ENCODE measurements at places on chromosomes 4 and X.
A peak's percentile ranks its signal among the peaks of the same experiment; 100 is the strongest.

- no peak for DNase-seq
Measured at GRCh38 chr4:77113069-77113468, 37.3 kb upstream of the CCNI start.

GRCh38 chrX:40646489-40647306, 663 bp downstream of the CXorf38 start:
- peak; percentile 11 for DNase-seq

DNA sequence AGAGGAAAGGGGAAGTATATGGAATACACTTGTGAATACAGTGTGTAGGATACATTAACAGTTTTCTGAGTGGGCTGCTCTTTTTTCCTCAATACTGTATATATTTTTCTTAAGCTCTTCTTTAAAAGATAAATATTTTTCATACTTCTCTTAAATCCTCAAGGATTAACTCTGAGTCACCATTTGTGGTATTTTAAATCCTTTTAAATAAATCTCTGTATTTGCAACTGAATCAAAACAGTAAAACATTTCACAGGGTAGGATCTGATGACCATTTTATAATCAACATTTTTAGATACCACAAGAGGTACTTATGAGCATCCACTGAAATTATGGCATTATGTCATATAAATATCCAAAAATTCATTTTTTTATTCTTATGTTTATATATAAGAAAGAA, 87.6 kb downstream of the GAB1 start:
- peak; percentile 44 for DNase-seq

DNA sequence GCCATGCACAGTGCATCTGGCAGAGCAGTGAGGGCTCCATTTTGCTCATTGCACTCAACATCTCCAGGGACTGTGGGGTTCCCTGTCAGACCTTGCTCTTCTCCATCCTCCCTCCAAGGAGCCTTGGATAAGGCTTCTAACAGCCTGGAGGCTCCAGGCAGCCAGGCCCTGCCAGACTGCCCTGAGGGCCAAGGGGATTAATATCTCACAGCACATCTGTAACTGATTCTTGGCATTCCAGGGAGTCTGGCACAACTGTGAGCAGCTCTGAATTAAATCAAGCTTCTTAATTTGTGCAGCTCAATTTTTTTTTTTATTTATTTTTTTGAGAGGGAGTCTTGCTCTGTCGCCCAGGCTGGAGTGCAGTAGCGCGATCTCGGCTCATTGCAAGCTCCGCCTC, 224.5 kb upstream of the PGRMC2 start:
- DNase-seq, result peak; percentile 54

DNA sequence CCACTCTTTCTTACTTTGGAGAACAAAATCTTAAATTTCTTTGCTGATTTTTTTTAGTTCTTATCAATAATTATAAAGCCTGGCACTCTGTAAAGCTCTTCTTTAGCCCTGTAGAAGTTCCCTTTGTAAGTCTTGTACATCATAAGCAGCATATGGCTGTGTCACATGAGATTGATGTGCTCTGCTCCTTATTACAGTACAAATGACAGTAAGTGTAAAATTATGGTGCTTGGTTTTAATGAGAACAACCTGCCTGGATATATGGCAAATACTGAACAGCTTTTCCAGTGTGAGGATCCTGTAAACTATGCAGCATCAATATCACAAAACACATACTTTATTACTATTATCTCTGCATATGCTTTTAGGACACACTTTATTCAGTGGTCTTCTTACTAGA, 145.9 kb upstream of the GNPDA2 start:
- no peak for DNase-seq

DNA sequence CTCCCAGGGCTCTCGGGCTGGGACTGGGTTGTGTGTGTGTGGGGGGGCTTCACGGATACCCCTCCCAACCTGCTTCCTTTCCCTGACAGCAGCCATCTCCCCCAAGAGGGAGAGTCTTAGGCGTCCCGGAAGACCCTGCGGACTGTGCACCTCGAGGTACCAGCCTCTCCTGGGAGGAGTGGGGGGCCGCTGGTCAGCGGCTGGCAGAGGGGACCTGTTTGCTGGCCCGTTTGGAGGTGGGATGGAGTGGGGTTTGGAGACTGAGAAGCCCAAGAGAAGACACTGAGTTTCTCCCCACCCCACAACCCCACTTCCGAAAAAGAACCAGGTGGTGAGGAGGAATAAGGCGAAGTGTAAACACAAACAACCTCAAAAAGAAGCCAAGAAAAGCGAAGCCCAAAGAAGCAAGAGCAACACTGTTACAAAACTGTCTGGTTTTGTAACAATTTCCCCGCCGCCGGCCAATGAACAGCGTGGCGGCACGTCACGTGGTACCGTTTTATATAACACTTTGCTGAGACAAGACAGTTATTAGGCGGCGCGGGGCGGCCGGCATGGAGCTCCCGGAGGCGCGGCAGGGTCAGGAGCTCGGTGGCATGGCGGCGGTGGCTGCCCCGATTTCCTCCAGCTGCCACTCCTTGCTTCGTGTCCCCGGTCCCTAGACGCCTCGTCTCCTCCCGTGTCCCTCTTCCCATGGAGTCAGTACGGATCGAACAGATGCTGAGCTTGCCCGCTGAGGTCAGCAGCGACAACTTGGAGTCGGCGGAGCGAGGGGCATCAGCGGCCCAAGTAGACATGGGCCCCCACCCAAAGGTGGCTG, at the start of gene LONRF3:
TSS of gene LONRF3 (plus strand) at position 531 of the 820 bp plus-strand sequence. CDS start at position 694, 163 bp downstream.
- DNase-seq, result peak; percentile 14

DNA sequence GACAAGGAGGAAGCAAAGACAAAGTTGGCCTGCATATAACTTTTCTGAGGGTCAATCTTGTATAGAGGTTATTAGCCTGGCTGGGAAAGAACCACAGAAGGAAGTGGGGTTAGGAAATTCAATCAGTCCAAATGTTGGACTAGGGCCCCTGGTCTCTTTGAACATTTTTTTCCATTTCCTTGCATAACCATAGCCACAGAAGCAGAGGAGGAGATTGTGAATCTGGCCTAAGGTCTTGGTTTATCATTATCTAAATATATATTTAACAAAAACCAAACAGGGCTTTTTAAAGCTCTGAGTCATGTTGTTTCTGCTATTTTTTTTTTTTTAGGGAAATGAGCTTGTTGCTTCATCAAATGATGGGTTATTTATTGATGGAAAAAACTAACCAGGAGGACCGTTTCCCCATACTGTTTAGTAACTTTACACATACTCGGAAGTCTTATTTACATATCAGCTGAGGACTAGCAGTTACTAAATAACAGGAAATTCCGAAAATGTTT, 97.7 kb upstream of the ACSL4 start:
- peak; percentile 19 for DNase-seq

DNA sequence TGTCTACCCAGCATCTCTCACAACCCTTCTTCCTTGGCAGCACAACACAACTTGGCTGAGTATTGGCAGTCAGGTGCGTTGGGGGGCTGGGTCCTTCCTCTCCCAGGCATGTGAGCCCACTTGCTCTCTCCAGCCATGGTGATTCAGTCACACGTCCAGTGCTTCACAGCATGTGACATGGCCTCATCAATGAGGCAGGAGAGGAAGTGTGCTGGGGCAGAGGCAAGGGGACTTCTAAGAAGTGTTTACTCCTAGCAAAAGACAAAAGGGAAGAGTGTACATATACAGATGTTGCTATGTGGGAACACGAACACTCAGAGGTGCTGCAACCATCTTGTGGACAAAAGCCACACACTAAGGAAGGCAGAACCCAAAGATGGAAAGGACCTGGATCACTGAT, 380.8 kb downstream of the FBXW7 start:
- no peak for DNase-seq

DNA sequence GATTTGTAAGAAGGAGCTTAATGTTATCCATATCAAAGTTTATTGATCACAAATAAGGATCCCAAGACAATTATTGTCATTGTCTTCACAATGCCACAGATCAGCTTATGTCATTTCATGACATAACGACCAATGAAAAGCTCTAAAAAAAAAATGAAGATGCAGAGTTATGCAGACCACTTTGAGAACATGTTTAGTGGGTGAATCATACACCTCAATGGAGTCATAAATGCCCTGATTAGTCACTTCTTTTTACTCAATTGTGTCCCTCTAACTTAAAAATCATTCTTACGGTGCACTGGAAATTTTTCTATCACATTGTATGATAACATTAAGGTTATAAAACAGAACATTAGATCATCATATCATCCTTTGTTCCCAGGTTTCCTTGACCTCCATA, 87.6 kb upstream of the GABRG1 start:
- DNase-seq, result peak; percentile 8

DNA sequence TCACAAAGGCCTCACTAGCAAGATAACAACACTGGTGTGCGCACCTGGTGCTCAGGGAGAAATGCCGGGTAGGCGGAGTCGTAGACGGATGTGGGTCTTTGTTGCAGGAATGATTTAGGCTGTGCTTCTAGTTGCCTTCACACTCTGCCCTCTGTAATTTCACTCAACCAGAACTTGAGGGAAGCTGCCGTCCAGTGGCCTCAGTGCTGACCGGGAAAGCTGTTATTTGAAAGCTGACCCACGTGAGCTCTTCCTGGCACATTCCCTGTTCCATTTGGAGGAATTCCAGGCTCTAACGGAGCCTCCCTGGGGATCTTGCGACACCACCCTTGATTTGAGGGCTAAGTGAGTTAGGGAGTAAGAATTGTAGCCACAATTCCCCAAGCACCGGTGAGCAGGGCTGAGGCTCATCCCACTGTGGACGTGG, 15.9 kb downstream of the SH3TC1 start:
- peak; percentile 71 for DNase-seq

- no peak for DNase-seq
Measured at GRCh38 chrX:85914431-85914830, 132.9 kb downstream of the CHM start.

DNA sequence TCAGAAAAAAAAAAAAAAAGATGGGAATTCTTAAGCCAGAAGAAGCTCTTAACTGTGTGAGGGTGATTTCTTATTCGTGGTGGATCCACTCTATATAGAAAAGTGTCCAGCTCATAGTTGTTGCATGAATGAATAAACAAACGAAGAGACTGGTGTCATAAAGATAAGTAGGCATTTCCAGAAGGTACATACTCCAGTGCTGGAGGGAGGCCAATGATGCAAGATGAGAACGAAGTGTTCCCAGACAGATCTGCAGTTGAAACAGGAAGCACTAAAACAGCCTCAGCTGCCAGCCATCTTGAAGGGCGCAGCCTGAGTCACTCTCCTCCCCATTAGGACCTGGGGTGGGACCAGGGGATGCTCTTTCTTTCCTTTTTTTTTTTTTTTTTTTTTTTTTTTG, 47.4 kb upstream of the HOPX start:
- DNase-seq, result peak; percentile 93

DNA sequence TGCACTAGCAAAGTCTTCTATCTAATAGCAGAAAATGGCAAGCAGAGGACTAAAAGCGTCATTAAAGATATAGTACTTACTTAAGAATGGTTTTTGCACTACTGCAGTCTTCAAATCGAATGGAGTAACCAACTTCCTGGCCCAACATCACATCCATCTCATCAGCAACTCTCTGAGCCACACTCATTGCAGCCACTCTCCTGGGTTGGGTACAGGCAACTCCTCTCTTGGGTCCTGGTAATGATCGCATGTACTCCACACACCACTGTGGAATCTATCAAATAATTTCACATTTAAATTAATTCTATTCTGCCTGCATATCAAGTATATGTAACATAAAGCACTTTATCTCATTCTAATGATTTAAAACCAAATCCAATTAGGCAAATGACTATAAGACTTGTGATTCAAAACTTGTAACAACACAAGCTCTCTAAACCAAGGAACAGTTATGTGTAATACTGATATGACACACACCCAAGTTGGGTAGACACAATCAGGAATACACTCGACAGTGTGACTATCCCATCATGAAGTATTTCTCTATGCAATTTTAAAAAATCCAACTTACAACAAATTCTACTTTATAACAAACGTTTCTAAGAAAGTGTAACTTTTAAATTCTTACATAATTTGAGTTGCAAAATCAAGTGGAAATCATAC, 13.6 kb downstream of the DHX15 start:
- DNase-seq, result no peak

- peak; percentile 76 for DNase-seq
Measured at GRCh38 chr4:25113915-25114904, 46.0 kb downstream of the SEPSECS start.

DNA sequence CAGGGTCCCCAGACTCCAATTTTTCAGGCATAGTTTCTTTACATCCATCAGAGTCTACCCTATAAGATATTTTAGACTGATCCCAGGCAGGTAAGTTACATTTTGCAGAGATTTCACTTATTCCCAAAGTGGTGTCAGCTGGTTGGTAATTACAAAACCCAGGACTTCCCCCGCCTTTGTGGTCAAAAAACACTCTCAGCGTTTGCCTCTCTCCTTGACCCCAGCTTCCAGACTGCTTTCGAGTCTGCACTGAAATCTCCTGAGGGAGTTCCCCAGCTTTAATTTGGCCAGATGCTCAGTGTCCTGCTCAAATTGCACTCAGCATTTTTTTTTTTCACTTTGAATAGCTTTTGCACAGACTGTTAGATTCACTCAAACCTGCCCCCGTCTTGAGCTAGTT, 11.2 kb upstream of the AMOT start:
- peak; percentile 55 for DNase-seq

DNA sequence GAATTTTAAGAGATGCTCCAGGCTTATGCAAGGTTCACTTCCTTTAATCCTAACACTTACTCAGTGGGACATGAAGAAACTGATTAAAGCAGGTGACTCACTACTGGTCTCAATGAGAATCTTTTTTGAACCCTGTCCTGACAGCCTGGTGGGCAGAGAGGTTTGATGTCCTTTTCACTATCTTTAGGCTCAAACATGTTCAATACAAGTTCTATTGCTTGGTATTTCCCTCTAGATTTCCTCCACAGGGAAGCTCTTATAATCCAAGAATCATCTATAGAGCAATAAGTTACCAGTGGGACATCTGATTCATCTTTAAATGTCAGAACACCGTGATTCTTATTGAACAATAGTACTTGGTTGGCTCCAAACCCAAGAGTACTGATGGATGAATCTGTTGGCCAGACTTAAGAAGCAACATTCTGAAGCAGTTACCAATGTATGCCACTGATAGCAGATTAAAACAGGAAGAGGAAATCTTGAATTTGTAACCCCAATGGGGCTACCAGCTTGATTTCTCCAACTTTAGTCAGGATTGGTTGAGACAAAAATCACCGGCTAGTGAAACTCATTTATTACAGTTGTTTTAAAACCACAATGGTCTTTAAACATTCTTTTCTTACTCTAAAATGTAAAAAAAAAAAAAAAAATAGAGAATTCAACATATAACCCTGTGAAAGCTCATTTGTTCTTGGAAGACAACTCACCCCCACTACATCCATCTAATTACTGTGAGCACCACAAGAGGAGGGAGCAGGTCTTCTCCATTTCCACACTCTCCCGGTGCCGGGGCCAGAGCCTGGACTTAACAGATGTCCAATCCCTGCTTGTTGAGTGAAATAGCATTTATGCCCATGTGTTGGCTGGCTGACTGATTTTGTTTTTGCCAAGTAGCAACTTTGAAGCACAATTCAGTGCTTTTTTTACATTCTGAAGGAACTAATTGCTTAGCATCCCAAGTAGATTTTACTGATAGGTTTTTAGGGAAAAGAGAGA, 43.3 kb downstream of the FGFBP1 start:
- no peak for DNase-seq

GRCh38 chrX:120378570-120378969, 16.7 kb downstream of the ATP1B4 start:
- no peak for DNase-seq

GRCh38 chrX:120293015-120293414, 18.2 kb downstream of the TMEM255A start:
- no peak for DNase-seq

- DNase-seq, result no peak
Measured at GRCh38 chr4:74751247-74751646, 43.1 kb downstream of the BTC start.

GRCh38 chrX:23114241-23114640, 114.5 kb downstream of the DDX53 start:
- no peak for DNase-seq

All from fibroblast of skin of right quadriceps (primary cell).